ENCODE measurements at places on chromosomes 6 and 20.

- DNase-seq, result no peak
Measured at GRCh38 chr6:131103901-131104300, 31.4 kb upstream of the AKAP7 start.

GRCh38 chr20:19915111-19915798 is 101.9 kb upstream of the NAA20 start:
- no peak for DNase-seq

DNA sequence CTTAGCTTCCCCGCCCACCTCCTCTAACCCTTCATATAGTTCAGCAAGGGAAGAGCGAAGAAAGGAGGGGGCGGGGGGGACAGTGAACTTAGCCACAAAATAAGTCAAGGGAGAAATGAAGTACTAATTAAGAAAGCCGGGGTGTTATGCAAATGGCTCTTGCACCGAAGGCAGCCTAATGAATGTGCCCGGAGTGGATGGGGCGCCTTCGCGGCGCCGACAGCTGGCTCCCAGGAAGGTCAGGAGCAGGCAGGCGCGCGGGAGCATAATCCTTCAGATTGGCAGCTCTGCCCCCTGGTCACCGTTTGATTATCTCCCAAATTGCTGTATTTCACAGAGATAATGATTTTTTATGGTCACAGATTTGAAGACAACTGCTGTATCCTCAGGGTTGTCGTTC is 395.1 kb downstream of the TFAP2B start:
- DNase-seq, result no peak

DNA sequence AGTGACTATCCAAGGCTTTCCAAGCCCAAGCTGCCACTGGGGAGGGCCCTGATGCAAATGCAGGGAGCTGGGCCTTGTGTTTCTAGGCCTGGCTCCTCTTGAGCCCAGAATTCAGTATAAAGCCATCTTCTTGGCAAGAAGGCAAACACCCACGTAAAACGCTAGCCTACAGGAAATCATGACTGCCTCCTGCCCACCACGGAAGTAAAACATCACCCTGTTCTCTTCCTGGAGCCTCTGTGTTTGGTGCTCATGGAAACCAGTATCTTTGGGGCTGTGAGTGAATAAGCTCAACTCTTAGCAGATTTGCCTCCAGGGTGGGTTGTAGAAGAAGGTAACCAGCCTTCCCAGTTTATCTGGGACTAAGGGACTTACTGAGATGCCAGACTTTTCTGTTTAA is 271.0 kb downstream of the ZNF217 start:
- peak; percentile 6 for DNase-seq

- no peak for DNase-seq
Measured at GRCh38 chr6:71250099-71250602, 38.5 kb upstream of the OGFRL1 start.

- DNase-seq, result no peak
Measured at GRCh38 chr6:154306696-154307095, 49.9 kb downstream of the IPCEF1 start.

GRCh38 chr6:34360556-34360955 is 31.9 kb downstream of the NUDT3 start:
- DNase-seq, result no peak

- DNase-seq, result no peak
Measured at GRCh38 chr20:51189814-51190782, 167.2 kb upstream of the KCNG1 start.

DNA sequence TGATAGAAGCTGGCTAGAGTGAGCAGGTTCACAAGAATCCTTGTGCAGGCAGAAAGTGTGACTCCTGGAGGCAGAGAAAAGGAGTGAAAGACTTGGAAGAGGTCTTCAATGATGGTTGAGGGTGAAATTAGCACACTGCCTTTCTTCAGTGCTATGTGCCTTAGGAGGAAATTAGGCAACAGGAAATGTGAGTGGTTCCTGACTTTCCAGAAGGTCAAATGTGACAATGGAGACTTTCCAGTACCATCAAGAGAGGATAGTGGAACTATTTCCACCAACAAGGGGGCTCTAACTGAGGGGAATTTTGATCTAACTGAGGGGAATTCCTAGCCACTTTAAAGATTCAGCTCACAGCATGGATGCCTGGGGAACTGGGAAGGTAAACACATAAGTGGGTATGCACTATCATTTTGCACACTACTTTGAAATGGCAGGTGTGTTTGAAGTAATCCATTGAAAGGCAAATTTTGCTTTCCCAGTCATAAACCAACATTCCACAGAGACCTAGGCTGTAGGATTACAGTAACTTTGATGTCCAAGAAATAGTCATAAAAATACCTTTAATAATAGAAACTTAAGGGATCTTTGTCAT is 90.0 kb downstream of the PERP start:
- DNase-seq, result no peak

- DNase-seq, result no peak
Measured at GRCh38 chr6:14751645-14752175, 494.2 kb upstream of the JARID2 start.

- DNase-seq, result no peak
Measured at GRCh38 chr20:57205606-57206219, 60.7 kb downstream of the BMP7 start.

DNA sequence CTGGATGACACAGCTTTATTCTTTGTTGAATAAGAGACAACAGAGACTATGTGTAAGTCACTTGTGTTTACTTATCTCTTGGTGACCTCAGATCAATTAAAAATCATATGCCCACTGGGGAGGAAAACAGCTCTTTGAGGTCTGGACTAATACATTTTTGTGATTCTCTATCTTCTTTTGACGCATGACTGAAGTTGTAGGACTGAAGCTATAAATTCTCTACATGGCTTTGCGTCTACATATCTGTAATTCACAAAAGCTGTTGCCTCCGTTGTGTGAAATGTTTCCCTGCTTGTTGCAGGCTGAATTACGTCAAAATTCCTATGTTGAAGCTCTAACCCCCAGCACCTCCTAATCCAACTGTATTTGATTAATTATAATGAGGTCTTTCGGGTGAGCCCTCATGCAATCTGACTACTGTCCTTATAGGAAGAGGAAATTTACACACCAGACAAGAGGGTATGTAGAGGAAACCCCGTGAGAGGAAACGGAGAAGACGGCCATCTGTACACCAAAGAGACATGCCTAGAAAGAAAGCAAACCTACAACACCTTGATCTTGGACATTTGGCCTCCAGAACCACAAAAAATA is 481.6 kb downstream of the PRKN start:
- no peak for DNase-seq

DNA sequence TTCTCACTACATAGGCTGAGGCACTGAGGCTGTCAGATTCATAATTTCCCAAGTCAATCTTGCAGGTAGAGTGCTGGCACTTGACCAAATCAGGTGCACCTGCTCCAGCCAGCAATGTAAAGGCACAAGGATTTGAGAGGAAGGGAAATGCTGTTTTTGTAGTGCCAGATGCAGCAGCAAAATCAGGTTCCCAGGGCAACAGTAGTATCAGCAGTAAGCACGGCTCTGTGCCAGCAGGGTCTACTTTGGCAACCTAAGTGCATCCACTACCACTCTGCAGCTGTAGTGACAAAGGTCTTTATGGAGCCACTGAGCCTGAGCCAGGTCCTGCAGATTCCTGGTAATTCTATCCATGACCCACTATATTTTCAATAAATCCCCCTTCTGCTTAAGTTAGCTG is 329.5 kb downstream of the TPBG start:
- DNase-seq, result no peak

DNA sequence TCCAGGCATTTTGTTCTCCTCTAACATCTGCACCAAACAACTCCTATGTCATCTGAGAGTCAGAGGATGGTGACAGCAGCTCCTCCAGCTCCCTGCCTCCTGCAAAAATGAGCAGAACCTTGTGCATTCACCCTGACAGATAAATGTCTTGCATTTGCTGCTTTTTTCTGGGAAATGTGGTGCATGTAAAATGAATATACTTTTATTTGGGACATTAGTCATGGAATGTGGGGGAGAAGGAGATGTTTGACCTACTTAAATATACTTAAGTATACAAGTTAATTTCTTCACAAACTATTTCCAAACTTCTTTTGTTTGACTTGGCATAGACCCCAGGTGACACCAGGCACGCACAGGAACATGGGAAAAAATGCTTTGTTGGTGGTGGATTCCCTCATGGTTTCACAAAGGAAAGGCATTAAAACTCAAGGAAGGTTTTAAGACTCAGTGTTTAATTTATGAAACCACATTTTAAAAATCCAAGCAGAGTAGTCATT is 181.8 kb upstream of the MCHR2 start:
- DNase-seq, result no peak

DNA sequence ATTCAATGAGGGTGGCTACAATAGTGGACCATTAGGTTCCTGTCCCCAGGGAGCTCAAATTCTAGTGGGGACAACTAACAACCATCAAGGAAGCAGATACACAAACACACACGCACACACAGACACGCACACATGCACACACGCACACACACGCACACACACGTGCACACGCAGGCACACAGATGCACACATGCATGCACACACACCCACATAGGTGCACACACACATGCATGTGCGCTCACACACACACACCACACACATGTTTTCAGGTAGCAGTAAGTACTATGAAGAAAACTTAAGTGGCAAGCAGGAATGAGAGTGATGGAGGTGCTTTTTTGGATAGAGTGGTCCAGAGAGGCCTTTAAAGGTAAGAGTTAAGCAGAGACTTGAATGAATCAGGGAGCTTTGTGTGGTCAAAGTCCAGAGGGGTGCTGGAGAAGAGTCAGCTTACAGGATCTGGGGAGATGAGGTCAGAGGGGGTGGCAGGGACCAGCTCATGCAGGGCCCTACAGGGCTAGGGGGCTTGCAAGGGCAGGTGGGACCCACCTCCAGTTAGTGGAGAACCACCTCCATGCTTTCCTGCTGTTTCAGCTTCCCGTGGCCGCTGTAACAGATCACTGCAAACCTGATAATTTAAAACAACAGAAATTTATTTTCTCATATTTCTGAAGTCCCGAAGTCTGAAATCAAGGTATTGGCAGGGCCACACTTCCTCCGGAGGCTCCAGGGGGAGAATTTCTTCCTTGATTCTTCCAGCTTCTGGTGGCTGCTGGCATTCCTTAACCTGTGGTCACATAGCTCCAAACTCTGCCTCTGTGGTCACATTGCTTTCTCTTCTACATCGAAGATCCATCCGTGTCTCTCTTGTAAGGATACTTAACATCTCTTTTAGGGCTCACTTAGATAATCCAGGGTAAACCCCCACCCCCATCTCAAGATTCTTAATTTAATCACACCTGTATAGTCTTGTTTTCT is 6.9 kb upstream of the NSFL1C start:
- no peak for DNase-seq

DNA sequence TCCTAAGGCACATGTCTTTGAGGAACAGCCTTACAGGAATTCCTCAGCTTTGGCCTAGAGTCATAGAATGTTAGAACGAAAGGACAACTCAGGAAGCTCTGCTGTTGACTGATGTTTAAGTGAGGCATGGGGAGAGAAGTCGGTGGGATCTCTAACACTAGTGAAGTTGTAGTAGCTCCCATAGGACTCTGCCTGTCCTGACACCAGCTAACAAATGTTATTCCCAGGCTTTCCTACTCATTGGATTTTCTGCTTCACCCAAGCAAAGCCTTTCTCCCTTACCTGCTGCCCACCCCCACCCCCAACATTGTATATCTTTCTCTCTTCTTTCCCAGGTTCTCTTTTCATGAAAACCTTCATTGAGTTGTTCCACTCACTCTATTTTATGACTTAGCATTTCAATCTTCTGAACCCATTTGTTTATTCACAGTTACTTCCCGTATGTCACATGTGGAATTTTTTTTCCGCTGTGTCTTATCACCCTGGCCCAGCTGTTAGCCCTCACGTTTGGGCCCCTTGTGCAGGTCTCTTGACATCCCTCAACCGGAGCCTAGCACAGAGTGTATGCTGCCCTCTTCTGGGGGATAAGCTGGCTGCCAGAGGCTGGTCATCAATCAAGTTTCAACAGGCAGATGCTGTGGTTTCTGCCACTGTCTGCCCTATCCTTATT is 39.2 kb upstream of the RNF8 start:
- peak; percentile 17 for DNase-seq

GRCh38 chr6:20692023-20692422 is 157.8 kb downstream of the CDKAL1 start:
- no peak for DNase-seq

DNA sequence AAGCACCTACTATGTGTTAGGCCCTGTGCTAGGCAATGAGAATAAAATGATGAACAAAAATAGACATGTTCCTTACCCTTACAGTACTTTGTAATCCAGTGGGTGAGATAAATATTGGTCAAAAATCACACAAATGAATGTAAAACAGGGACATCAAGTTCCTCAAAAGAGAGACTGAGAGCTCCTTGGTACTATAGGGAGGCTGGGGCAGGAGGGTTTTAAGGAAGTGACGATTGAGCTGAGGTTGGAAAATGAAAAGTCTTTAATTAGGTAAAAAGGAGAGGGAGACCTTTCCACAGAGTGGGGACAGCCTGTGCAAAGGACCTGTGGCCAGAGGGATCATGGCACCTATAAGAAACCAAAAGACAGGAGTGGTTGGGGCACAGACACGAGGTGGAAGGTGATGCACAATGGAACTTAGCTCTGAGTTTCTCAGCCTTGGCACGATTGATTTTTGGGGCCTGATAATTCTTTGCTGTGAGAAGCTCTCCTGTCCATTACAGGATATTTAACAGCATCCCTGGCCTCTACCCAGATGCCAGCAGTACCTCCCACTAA is 140.3 kb downstream of the CEP57L1 start:
- DNase-seq, result no peak

- DNase-seq, result no peak
Measured at GRCh38 chr6:139649732-139650131, 275.3 kb upstream of the CITED2 start.

DNA sequence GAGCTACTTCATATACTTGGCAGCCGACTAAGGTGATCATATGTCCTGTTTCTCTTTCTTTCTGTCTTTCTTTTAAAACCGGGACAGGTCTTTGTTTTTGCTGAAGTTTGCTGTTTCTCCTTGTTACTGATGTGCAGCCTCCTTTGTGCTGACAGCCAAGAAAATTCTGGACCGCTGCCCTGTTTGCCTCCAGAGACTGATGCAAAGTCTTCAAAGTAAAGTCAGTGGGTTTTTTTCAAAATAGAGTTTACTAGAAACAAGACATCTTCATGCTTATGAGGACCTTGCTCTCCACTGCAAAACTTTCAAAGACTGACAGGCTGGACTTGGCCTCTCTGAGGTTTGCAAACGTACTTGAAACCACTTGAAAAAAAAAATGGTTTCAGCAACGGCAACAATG is 510.5 kb upstream of the MAP3K7 start:
- DNase-seq, result no peak

DNA sequence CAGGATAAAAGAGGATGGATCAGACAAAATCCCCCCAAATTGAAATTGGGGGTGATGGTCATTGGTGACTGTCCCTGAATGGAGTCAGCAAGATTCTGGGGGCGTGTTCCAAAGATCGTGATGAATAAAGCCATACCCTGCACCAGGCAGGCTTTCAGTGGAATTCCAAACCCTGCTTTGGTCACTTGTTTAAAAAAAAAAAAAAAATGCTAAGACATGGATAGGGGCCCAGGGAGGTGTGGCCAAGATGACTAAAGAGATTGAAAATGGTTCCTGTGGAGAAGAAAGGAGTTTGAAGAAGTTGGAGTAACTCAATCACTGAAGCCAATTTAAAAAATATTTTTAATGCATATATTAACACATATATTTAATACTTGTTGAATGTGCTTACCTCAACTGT is 161.4 kb upstream of the KCNG1 start:
- DNase-seq, result no peak
